ENCODE measurements at places on chromosomes 5 and 9.

- DNase-seq = no peak
Measured at GRCh38 chr9:81558091-81558830, 131.1 kb downstream of the TLE1 start.

DNA sequence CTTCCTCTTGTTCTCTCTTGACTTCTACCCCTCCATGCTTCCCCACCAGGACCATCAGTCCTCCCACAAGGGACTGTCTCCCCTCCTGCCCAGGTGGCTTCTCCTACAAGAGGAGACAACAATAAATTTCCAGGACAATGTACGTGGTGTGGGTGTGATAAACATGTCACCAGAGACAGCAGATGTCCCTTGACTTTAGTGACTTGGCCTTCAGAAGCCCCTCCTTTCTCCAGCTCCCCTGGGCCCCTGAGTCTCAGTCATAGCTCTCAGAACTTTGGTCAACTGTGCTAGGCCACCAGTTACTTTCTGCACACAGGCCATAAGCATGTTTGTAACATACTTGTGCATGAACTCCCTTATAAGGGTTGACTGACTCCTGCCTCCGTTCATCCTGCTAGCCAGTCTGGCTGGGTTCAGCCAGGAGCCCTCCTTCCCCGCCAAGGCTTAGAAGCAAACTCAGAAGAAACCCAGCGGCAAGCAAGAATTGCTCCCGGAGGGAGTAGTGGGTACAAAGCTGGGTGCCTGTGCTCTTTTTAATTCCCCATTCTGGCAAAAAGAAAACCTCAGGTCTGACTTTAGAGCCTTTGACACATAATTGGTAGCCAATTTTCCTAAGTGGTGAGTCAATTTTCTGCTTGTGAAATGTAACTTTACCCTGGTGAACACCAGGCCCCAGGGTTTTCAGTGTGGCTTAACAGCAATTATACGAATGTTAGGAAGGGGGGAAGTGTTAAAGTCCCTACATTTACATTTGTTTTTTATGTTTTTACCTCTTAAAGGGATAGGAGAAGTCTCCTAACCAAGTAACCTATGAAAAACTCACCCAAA, 49.2 kb downstream of the EBF1 start:
- no peak for DNase-seq

DNA sequence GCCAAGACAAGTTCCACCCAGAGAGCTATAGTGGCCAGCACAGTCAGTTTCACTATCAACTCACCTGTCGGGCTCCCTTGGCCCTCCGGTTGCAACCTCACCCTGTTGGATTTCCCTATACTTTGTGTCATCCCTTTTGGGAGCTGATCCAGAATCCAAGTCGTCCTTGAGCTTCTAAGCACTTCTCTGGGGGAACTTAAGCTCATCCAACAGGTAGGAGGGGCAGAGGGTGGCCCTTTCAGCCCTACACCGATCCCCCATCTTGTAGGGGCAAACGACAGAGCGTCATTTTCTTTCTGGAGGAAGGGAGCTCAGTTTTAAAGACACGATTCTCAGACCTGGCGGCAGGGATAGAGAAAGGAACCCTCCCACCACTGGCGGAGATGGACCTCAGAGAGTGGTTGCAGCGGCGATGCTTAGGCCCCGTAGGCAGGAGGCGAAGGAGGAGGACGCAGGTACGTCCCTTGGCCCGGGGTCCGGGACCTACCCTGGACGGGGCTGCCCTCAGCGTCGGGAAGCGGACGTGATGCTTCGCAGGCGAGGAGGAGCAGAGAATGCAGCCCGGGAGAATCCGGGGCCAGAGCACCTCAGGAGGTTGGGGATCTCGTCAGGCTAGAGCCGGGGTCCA, 519 bp downstream of the ZER1 start:
- peak; percentile 4 for DNase-seq

GRCh38 chr9:14831661-14832060, 78.6 kb downstream of the FREM1 start:
- no peak for DNase-seq

DNA sequence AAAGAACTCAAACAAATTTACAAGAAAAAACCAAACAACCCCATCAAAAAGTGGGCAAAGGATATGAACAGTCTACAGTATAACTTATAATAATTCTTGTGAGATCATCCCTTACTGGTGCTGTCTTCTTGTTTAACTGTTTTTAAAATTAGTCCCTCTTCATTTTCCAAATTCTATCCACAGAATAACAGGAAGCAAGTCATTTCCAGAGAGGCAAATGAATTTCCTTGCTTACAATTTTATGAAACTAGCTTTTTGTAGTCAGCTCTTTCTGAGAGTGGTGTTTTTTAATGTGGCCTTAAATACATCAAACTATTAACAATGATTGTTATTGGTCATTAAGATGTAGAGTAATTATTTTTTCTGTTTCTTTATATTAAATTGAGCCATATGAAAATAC, 40.6 kb downstream of the FAM174A start:
- DNase-seq = no peak

- peak; percentile 89 for DNase-seq
Measured at GRCh38 chr9:133356391-133357091, at the start of the genes SURF1 and SURF2. SURF1 (minus strand) TSS chr9:133356487; CDS start chr9:133356453, 34 bp downstream. SURF2 (plus strand) TSS chr9:133356550; CDS start chr9:133356593, 43 bp downstream.

DNA sequence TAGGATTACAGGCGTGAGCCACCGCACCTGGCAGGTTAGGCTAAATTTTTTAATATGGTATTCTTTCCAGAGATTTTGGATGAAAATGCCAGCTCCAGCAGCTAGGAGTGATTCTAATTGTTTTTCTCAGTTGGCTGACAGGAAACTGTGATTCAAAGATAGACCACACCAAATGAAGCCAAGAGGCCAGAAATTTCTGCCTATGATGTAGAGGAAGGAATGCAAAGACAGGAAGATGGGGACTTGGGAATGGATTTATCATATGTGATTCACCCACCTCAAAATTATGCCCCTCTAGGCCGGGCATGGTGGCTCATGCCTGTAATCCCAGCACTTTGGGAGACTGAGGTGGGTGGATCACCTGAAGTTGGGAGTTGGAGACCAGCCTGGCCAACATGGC, 53.3 kb downstream of the UGCG start:
- DNase-seq = no peak

DNA sequence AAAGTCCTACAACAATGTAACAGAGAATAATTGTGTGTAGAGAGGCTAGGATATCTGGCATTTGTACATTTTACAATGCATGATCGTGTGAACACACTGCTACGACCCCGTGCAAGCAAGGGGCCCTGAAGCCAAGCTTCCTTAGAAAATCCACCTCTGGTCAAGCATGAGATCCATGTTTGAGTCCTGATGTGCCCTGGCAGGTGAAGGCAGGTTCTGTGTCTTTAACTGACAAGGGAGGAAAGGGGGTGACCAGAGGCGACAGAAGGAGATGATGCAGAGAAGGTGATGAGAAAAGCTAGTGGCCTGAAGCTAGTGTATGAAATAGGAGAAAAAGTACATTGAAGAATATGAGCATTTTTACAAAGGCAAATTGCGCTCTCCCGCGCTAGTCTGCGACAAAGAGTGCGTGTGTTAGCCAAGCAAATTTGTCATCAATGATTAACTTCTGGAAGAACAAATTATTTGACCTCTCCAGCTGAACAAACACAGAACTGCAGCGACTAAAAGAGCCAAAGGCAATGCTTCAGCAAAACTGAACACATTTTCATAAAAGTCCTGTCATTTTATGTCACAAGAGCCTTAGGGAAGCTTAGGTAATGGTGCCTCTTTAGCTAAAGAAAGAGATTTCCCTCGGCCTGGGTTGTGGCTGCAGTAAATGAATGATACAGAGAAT, 101.7 kb upstream of the DAPK1 start:
- no peak for DNase-seq

- DNase-seq = no peak
Measured at GRCh38 chr9:133787754-133788025, 49.5 kb upstream of the SARDH start.

DNA sequence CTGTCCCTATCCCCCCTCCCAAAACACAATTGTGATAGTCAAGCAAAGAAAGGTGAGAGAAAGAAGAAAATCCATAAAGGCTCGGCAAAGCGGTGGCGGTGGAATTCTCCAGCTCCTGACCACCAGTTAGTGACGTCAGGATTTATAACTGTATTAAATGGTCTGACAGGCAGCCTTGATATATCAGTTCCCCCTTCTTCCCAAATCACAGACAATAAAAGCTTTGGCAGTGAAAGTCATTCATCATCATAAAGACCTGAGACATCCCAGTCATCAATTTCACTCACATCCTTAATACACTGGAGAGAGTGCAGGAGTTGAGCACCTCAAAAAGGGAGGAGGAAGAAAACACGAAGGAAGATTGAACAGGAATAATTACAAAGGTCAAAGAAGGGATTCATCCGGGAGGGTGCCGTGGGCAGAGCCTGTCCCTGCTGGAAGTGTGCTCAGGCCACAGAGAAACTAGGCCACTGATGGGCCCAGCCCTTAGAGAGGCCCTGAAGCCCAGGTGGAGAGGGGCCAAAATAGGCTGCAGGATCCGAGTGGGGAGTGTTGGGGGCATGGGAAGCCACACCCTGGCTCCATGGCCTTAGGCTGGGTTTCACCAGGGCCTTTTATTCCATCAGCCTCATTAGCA, 131.9 kb downstream of the PAX5 start:
- DNase-seq = no peak

DNA sequence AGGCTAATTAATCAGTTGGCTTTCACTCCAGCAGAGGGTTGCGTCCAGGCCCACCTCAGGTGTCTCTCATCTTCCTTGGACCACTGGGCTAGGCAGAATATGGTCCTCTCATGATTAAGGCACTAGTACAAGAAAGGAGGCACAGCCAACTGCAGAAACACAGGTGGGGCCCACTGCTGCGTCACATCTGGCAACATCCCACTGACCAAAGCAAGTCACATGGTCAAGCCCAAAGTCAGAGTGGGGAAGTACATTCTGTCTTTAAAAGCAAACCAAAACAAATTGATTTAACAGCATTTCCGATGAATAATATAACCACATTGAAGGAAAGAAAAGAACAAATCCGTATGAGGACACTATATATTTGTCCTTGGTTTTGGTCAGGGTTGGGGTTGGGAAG, 28.0 kb upstream of the UBTD2 start:
- DNase-seq = no peak

GRCh38 chr5:173925449-173926071, 37.4 kb downstream of the CPEB4 start:
- peak; percentile 23 for DNase-seq

DNA sequence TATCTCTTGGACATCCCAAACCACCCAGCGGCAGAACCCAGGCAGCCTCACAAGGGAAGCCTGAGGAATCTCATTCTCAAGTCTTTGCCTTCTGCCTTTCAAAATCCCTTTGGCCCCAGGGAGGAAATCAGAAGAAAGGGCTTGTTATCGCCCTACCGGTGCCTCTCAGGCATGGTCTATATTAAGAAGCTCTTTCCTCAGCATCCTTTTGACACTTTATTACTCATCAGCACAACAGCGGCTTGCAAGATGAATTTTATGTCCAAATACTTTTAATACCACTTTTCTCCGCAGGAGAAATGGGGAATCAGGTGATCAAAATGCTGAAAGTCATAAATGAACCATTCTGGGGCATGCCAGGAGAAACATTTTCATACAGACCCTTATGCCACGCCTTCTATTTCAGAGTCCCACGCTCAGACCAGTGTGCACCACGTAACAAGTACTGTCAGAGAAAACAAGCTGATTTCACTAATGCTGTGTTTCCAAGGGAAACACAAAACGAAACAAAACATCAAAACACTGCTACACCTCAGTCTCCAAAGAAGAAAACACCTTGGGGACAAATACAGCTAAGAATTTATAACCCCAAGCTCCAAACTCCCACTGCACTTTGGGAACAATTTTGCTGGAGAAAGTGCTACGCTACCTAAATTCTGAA, 30.0 kb downstream of the RAPGEF1 start:
- DNase-seq = peak; percentile 40

Data from T-helper 9 cell (primary cell).